ENCODE measurements at places on chromosomes 13 and 19.

- no peak overlapping the region for H3K27ac ChIP-seq
- H3K4me3 ChIP-seq = no peak overlapping the region
- H3K36me3 ChIP-seq = peaks cover 18% of the 10 kb centered on the region
- H3K27me3 ChIP-seq = no peaks in the 10 kb centered on the region
Measured at GRCh38 chr19:4439243-4439642, 18.4 kb downstream of the UBXN6 start.

- no peak overlapping the region for H3K4me3 ChIP-seq
- no peak overlapping the region for H3K27ac ChIP-seq
- no peaks in the 10 kb centered on the region for H3K4me1 ChIP-seq
- H3K27me3 ChIP-seq = no peaks in the 10 kb centered on the region
- no peak for DNase-seq
Measured at GRCh38 chr13:75345193-75345592, 136.8 kb downstream of the TBC1D4 start.

DNA sequence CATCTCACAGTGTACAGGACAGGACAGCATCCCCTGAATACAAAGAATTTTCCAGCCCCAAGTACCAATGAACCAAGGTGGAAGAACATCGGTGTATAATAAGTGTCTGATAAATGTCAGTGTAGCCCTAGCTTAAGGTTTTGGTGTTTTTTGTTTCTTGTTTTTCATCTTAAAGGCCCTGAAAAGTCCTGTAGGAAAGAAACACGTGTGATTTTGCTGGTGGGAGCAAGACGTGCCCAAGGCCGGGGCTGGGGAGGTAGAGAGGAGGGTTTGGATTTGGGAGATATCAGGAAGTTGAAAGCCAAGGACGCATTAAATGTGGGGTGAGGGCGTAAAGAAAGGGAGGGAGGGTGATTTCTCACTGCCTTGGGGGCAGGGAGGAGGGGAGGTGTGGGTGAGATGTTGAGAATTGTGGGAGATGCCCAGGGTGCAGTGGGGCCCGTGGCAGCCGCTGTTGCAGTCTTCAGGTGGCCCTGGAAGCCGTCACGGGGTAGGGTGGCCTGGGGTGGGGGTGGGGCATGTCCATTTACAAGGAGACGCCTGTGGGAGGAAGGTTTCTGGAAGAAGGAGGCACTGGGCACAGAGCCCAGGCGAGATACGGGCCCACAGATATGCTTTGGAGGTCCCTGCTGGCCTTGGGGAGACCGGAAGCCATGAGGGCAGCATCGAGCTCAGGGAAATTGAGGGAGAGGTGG lies 6.7 kb downstream of the CAMSAP3 start:
- H3K4me1 ChIP-seq = no peaks in the 10 kb centered on the region
- no peak overlapping the region for H3K4me3 ChIP-seq
- no peak for DNase-seq
- no peaks in the 10 kb centered on the region for H3K36me3 ChIP-seq
- H3K27me3 ChIP-seq = no peaks in the 10 kb centered on the region
- no peak overlapping the region for H3K27ac ChIP-seq

DNA sequence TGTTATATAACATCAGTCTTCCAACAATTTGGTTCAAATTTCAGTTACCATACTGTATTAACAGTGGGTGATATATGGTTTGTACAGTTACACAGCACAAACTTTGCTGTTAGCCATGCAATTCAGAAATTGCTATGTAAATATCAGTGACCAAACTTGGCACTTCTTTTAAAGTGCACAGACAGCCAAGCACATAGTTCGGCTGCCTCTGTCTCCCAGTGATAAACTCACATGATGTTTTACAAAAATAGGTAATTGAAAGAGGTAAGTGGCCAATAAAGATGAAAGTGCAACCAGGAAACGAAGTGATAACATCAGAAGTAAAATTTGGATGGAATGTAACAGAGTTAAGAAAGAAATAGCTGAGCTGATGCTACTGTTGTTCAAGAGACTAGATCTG lies 143.9 kb downstream of the PCDH9 start:
- H3K4me3 ChIP-seq = no peak overlapping the region
- H3K36me3 ChIP-seq = no peaks in the 10 kb centered on the region
- H3K27me3 ChIP-seq = no peaks in the 10 kb centered on the region
- no peak for DNase-seq
- H3K4me1 ChIP-seq = no peaks in the 10 kb centered on the region

- H3K4me1 ChIP-seq = no peaks in the 10 kb centered on the region
- H3K27ac ChIP-seq = no peak overlapping the region
- no peaks in the 10 kb centered on the region for H3K36me3 ChIP-seq
- H3K27me3 ChIP-seq = no peaks in the 10 kb centered on the region
- no peak for DNase-seq
- no peak overlapping the region for H3K4me3 ChIP-seq
Measured at GRCh38 chr13:40552895-40553294, 113.5 kb downstream of the FOXO1 start.

DNA sequence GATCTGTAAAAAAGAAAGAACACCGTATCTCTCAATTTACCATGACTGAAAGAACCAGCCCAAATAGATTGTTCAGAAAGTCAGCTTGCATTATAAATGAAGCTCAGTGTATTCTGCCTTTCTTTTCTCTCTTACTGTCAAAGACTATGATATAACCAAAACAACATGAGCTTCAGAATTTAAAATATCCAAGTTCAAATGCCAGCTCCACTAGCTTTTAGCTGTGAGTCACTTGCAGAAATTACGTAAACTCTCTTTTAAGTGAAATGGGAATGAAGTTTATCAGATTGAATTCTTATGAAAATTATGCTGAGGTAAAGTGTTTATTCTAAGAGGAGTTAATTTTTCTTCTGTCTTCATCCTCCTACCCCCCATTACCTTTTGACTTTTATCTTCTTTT lies 20.0 kb upstream of the POSTN start:
- H3K36me3 ChIP-seq = no peaks in the 10 kb centered on the region
- H3K4me3 ChIP-seq = no peak overlapping the region
- DNase-seq = no peak
- H3K27me3 ChIP-seq = no peaks in the 10 kb centered on the region

DNA sequence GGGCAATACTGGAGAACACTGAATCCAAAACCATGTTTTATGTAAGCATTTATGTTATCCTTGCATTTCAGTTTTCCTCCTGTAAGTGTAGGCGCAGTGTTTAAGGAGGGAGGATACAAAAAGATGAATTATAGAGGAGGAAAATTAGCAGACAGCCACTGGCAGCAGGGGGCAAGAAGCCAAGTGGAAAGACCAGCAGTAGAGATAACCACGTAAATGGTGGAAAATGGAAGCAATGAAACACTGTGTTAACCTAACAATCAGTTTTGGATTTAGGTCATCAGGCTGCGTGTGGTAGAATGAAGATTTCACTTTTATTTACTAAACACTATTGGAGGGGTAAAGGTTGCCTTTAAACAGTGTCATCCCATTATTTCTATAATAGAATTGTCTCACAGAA lies 447.3 kb downstream of the GPC6 start:
- no peak for DNase-seq
- no peak overlapping the region for H3K4me3 ChIP-seq
- no peak overlapping the region for H3K27ac ChIP-seq

- no peaks in the 10 kb centered on the region for H3K36me3 ChIP-seq
- peaks cover 6% of the 10 kb centered on the region for H3K4me1 ChIP-seq
- no peak overlapping the region for H3K4me3 ChIP-seq
- H3K27ac ChIP-seq = no peak overlapping the region
Measured at GRCh38 chr13:23848646-23849141, 40.5 kb downstream of the MIPEP start.

DNA sequence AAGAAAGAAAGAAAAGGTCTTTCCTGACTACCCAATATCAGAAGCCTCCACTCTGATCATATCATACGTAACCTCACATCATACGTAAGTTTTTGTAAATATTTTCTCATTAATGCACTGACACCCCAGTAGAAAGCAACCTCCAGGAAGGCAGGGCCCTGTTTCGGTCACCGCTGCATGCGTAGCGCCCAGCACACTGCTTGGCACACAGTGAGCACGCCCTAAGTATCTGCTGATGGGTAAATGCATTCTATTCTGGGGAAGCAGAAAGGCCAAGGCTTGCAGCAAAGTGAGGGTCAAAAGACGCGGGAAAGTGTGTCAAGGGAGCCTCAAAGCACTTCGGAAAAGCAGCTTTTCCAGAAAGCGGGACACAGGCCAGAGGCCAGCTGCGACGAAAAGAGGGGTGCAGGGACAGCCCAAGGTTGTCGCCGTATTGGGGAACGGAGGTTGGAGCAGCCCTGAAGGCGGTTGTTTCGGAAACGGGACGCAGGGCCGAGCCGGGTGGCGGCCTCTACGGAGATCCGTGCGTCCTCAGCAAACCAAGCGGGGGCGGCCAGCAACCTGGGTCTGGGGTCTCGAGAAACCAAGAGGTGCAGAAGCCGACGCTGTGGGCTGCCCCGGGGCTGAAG lies 463 bp downstream of the SUGP1 start:
- H3K4me1 ChIP-seq = no peaks in the 10 kb centered on the region
- H3K36me3 ChIP-seq = peaks cover 34% of the 10 kb centered on the region
- peak overlapping the region; percentile 42 for H3K27ac ChIP-seq
- no peaks in the 10 kb centered on the region for H3K27me3 ChIP-seq

DNA sequence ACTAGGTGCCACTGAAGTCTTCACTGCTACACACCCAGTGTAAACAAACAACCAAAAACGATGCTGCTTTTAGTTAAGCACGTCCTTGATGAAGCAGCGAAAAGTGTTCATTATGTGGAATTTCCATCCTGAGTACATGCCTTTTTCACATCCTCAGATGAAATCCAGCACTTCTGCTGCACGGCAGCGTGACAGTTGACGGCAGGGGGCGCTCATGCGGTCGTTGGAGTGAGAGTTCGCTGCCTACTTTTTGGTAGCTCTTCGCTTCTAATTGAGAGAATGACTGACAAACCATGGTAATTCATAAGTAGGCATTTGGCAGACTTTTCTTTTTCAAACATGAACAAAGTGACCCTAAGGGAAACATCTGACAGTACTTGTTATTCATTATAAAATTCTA lies 1124.9 kb downstream of the EFNB2 start:
- no peaks in the 10 kb centered on the region for H3K27me3 ChIP-seq
- no peaks in the 10 kb centered on the region for H3K36me3 ChIP-seq
- no peaks in the 10 kb centered on the region for H3K4me1 ChIP-seq
- no peak for DNase-seq
- H3K27ac ChIP-seq = no peak overlapping the region
- no peak overlapping the region for H3K4me3 ChIP-seq

- peaks cover 31% of the 10 kb centered on the region for H3K4me1 ChIP-seq
- H3K27ac ChIP-seq = no peak overlapping the region
Measured at GRCh38 chr19:40804783-40805242, 5.8 kb downstream of the EGLN2 start.

GRCh38 chr19:3142292-3142670 lies 6.4 kb downstream of the GNA15 start:
- DNase-seq = peak; percentile 75
- H3K27me3 ChIP-seq = no peaks in the 10 kb centered on the region

DNA sequence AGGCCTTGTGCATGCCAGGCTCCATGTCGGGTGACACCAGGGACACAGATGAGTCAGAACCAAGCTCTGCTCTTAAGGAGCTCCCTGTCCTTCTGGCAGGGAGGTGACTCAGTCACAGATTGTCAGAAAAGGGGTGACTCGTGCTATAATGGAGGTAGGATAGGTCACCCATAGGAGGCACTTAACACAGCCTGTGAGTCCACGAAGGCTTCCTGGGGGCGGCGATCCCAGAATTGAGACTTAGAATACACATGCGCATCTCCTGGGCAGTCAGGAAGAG lies 19.6 kb downstream of the FUZ start:
- H3K27ac ChIP-seq = no peak overlapping the region
- DNase-seq = no peak
- peaks cover 53% of the 10 kb centered on the region for H3K36me3 ChIP-seq
- no peaks in the 10 kb centered on the region for H3K4me1 ChIP-seq

- peaks cover 11% of the 10 kb centered on the region for H3K4me1 ChIP-seq
- no peak for DNase-seq
- H3K27ac ChIP-seq = peak overlapping the region; percentile 90
Measured at GRCh38 chr19:4063369-4064148, 3.1 kb downstream of the ZBTB7A start.

DNA sequence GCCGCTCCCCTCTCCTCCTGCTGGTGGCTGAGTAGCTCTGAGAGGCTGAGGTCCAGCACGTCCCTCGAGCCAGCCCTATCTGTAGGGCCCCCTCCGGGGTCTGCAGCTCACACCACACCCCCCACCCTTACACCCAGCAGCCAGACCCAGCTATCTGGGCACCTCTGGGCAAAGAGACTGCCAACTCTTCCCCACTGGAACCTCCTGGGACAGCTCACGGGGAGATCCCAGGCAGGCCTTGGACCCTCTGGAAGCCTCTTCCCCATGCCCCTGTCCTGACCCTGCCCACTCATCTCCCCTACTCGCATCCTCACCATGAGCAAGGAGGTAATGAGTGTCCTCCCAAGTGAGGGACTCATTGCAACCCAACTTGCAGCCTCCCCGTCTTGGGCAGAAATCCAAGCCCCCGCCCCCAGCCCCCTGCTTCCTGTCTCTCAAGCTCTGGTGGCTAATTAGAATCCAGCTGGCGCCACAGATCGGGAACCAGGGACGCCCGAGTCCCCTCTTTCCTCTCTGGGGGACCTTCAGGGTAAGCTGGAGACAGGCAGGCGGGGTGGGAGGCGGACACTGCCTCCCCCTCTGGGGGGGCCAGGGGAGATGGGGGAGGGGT lies 22.1 kb downstream of the ADGRL1 start:
- H3K4me1 ChIP-seq = no peaks in the 10 kb centered on the region
- no peaks in the 10 kb centered on the region for H3K36me3 ChIP-seq
- H3K27me3 ChIP-seq = no peaks in the 10 kb centered on the region
- H3K27ac ChIP-seq = no peak overlapping the region

DNA sequence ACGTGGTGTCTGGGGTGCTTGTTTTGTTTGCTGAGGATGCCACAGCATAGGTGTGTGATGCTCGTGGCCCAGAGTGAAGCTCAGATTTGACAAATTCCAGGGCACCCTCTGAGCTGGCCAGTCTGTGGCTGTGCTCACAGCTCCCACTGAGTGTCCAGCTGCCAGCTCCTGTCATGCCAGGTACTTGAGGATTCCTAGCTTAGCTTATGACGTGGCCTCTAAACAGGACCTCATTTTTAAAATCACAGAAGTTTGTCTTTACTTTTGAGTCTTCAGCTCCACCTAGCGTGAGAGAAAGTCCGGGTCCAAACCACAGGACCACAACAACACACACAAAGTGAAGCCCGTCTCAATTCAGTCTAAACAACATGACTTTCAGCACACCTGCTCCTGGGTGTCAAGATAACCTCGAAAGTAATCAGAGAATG lies 117.3 kb downstream of the RAB20 start:
- peak overlapping the region; percentile 95 for H3K27ac ChIP-seq
- H3K27me3 ChIP-seq = no peaks in the 10 kb centered on the region
- peaks cover 68% of the 10 kb centered on the region for H3K4me1 ChIP-seq
- no peak for DNase-seq
- H3K4me3 ChIP-seq = no peak overlapping the region

- no peaks in the 10 kb centered on the region for H3K36me3 ChIP-seq
- H3K4me3 ChIP-seq = no peak overlapping the region
- peaks cover 3% of the 10 kb centered on the region for H3K4me1 ChIP-seq
- H3K27me3 ChIP-seq = no peaks in the 10 kb centered on the region
- DNase-seq = no peak
- H3K27ac ChIP-seq = no peak overlapping the region
Measured at GRCh38 chr13:76029088-76029487, 393.0 kb downstream of the LMO7 start.
